ENCODE measurements at places on chromosomes 3 and 15. TPM values are rescaled to one million over a fixed set of nuclear protein-coding genes. Genes with fewer than 3 reads are reported as not detected.

Gene SECISBP2L
- total RNA-seq = 15.7 TPM

- no peak for DNase-seq
These were observed 28.6 kb upstream of the SH3BP5 start for GRCh38 chr3:15360788-15361493.

DNA sequence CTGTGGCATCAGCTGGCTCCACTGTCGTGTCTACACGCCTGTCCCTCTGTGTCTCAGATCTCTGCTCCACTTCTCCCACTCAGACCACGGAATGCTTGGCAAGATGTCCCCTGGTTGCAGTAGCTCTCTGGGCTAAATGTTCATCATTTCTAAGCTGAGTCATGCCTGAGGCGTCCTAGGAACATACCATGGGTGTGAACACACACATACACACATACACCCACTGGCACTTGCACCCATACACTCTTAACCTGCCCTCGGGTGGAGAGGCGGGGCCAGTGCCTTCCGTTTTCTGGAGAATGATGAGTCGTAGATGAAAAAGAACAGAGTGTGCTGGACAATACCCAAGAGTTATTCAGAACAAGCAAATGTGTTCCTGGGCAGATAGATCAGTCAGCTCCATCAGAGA lies 72.4 kb downstream of the SENP2 start:
- no peak for DNase-seq

DNA sequence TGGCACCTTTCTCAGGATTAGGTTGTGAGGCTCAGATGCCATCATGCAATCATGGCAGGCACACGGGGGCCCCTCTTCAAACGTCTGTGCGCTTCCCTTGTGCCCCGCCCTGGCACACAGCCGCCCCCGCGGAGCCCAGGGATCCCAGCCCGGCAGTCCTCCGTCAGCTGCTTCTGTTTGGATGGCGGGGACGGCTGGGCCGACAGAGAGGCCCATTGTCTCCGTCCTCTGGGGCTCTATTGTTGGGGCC lies 849 bp upstream of the HDAC11 start:
- no peak for DNase-seq

- DNase-seq = no peak
These were observed 46.8 kb downstream of the CPN2 start for GRCh38 chr3:194304186-194304917.

Data from liver (tissue), 10 donors.